SK-N-MC (cell line): ENCODE measurements at places on chromosomes 4 and X.
A peak's percentile ranks its signal among the peaks of the same experiment; 100 is the strongest.

DNA sequence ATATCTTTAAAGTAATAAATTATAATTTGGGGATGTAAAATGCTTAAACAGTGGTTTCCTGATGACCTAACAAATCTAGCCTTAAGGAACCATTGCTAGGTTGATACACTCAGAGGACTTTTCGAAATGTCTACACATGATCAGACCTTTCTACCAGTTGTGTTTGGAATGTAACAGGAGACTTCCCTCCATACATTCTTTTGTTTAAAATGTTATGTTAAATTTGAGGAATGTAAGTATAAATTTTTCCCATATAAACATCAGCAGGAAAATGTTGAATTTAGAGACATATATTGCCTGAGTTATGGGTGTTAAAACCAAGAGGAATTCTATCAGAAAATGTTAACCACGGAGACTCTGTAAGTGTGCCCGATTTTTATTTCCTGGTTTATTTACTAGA is 190.6 kb upstream of the SPRY1 start:
- DNase-seq = no peak

DNA sequence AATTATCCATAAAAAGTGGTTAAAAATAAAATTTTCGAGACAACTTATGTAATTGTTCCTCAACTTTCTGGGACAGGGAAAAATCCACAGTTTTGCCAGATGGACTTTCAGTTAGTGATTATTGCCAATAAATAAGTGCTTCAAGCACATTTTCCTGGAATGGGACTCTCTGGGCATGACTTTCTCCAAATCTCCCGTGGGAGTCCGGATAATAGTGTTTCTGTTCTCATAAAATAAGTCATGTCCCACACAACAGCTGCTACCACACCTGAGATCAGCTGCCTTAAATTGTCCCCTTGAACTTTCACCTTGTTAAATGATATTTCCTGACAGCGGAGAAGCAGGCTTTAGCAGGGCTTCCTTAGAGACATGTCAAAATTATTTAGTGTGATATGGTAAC is 133.4 kb upstream of the NAP1L5 start:
- no peak for DNase-seq

GRCh38 chrX:28058901-28059300 is 77.7 kb upstream of the DCAF8L1 start:
- no peak for DNase-seq

- no peak for DNase-seq
These were observed 154.5 kb downstream of the ATP10D start for GRCh38 chr4:47639531-47639930.

DNA sequence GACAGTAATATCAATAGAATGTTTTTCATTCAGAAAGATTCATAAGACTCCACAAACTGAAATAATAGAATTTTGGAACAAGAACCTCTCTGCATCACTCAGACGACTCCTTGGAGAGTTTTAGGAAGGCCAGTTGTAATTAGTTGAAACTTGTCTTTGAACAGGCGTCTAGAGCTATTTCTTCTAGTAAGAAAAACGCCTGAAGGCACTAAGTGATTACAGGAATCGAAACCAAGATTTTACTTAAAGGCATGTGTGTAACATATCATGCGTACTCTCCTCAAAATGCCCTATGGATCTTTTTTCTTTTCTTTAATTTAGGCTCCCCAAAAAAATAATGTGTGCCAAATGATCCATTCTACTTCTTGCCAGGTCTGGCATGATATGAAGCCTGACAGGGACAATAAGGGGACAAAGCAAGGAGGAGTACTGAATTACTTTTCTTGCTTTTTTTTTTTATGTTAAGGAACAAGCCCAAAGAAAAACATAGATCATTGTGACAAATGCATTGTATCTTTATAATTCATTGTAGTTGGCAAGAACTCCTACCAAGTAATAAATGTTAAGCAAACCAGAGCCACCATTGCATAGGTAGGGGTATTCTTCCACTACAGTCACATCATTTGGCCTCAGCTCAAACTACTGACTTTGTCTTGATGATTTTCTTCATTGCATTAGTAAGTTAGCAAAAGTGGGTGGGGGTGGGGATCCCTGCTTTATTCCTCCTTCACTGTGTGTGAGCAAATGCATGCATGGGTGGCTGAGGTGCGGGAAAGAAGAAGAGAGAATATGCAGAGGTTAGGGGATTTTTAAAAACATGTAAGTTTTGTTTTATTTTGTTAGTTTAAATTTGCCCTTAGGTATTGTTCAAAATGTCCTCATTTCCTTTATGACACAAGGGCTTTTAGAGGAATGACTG is 79.9 kb upstream of the ATOH1 start:
- peak; percentile 60 for DNase-seq

DNA sequence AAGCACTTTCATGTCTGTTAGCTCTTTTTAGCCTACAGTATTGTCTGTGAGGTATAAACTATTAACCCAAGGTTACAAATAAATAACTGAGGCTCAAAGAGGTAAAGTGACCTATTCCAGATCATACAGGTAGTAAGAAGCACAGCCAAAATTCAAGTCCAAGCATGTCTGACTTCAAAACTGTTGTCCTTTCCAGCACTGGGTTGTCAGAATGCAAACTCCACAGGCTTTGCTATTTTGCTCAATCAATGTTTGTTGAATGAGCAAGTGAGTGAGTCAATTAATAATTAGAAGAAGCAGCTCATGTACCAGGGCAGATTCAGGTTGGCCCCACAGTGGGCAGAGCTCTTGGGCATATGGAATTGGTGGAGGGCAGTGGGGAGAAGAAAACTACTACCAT is 134.1 kb upstream of the ARHGEF9 start:
- DNase-seq = no peak

DNA sequence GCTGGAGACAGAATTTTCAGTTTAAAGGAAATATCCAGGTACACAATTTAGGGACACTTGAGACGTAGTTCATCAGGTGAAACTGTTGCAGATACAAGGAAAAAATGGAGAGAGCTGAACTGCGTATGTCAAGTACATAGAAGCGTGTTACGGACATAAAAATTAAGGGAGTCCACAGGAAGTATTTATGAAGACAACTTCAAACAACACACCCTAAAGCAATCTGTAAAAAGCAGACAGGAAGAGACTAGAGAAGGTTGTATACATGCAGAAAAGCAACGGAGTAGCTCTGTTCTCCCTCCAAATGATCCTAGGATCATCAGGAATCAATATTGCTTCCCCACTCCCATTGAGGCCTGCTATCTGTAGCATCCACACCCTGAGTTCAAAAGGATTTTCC is 5.8 kb downstream of the CASK start:
- DNase-seq = no peak

GRCh38 chr4:158681629-158682028 is 9.5 kb downstream of the ETFDH start:
- no peak for DNase-seq

- DNase-seq = no peak
These were observed 59.6 kb downstream of the GPRIN3 start for GRCh38 chr4:89247951-89248350.

DNA sequence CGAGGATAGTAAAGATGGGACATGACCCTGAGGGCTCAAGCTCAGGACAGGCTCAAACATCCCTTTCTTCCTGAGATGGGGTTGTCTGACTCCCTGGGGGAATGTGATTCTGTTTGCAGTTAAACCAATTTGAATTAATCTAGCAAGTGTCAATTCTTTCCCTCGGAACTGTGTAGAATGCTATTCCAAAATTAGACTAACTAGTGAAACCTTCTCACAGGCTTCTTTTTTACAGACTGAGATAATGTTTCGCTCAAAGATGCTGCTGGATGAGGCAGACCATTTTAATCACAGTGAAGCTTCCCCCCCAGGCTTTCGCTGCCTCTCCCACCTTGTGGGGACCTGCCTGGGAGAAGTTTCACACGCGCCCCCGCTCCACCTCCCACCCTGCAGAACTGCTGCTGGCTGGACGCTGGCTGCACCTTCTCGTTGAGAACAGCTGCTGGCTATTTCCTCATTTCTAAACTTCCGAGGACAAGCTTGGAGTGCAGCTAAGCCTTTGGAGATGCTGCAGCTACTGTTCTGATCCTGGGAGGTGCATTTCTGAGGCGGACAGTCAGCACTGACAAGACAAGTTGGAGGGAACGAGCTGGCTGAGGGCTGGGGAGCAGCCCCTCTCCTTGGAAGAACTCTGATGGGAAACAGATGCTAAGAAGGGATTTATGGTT is 297.8 kb downstream of the RAPGEF2 start:
- no peak for DNase-seq

DNA sequence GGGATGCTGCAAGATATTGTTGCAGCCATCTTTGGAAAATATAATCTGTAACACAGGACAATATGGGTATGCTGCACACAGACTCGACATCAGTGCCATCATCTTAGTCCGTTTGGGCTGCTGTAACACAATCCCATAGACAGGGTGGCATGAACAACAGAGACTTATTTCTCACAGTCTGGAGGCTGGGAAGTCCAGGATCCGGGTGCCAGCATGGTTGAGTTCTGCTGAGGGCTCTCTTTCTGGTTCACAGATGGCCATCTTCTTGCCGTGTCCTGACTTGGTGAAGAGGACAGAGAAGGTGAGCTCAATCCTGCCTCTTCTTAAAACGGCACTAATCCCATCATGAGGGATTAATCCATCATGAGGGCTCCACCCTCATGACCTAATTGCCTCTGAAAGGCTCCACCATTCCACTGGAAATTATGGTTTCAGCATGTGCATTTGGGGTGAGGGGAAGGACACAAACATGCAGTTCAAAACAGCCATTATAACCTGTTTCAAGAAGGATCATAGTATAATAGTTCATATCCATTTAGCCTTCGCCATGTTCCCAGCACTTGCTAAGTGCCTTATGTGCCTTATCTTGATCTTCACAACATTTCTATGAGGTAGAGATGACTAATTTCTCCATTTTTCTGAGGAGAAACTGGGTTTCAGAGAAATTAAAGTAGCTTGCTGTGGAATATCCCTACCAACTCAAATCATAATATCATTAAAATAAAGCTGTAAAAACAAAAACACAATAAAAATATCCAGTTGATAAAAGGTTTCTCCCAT is 27.9 kb upstream of the SPP1 start:
- DNase-seq = no peak

- no peak for DNase-seq
These were observed 81.0 kb downstream of the SHROOM2 start for GRCh38 chrX:9867226-9867625.

- no peak for DNase-seq
These were observed 56.6 kb upstream of the TNIP3 start for GRCh38 chr4:121220698-121221097.

GRCh38 chr4:132866616-132867015 is 282.5 kb upstream of the PCDH10 start:
- DNase-seq = no peak

GRCh38 chr4:158253350-158253980 is 43.2 kb downstream of the TMEM144 start:
- DNase-seq = no peak

DNA sequence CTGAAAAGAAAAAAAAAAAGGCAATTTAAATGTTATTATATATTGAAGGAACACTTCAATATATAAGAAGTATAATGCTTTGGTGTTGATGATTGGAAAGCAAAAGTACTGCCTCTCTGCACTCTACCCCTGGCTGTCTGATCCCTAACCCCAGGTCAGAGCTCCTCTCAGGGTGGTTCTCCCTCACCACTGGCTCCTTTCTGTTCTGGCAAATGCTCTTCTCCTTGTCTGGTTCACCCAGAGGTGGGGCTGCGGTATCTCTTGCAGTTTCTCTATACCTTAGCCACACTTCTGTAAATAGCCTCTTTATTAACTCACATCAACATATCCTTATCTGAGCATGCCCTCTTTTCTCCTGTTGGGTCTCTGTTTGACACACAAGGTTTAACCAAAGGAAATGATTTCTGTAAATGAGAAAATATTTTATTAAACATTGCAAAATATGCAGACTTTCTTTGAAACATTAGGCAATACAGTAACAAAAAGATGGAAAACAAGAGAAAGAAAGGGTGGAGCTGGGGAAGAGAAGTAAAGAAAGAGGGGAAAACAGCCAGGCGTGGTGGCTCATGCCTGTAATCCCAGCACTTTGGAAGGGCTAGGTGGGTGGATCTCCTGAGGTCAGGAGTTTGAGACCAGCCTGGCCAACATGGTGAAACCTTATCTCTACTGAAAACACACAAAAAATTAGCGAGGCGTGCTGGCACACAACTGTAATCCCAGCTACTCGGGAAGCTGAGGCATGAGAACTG is 45.7 kb downstream of the ING2 start:
- no peak for DNase-seq

DNA sequence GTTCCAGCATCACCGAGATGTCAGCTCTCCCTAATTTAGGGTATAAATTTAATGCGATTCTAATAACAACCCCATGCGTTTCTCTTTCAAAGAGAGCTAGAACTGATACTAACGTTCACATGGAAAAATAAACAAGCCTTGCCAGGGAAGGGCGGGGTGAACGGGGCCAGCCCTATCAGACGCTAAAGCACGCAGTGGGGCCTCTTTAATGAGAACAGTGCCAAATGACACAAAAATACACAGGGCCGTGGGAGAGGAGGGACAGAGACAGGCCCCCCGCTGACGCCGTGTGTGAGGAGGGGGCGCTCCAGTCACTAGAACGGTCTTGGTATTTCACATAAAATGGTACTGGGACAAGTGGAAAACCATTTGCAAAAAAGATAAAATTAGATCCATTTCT is 21.3 kb upstream of the ADRA2C start:
- DNase-seq = no peak

- no peak for DNase-seq
These were observed 25.9 kb downstream of the UNC5C start for GRCh38 chr4:95522682-95523530.

GRCh38 chr4:81850701-81851100 is 379.0 kb upstream of the RASGEF1B start:
- no peak for DNase-seq

DNA sequence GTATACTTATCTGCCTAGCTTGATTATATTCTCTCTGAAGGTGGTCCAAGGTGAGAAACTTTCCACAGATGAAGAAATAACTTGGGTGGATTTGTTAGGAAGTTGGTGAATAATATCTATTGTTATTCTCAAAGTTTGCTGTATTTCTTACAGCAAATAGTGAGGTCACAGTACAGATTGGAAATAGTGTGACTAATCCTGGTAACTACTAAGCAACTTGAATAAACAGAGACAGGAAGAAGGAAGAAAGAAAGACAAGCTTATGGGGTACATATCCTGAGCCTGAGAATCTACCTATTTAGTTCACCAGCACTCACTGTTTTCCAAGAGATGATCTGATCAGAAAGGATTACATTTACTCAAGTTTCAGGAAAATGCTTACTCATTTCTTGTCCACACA is 1416.1 kb downstream of the RPA4 start:
- no peak for DNase-seq

DNA sequence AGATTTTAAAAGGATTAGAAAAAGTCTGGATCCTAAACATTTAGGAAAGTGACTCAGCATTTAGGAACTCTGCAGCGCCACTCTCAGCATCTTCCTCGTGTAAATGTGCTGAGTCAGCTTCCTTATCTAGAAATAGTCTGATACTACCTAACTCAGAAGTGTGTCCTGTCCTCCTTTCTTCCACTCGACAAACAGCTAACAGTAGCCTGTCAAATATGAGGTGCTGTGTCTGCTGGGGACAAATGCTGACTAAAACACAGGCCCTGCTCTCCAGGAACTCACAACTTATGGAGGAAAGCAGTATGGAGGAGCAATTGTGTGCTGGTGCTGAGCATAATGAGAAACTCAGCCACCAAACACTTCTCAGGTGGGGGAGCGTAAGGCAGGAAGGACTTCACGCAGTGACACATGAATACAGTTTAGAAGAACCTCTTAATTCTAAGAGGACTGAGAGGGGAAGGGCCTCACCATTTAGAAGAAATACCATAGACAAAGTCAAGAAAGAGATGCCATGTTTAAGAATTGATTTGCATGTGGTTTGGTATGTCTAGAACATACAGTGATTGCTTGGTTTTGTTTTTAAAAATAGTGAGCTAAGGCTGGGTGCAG is 125.3 kb downstream of the SOWAHB start:
- DNase-seq = no peak
